ENCODE measurements at places on chromosomes 11 and 22. TPM values are rescaled to one million over a fixed set of nuclear protein-coding genes. Genes with fewer than 3 reads are reported as not detected.

DNA sequence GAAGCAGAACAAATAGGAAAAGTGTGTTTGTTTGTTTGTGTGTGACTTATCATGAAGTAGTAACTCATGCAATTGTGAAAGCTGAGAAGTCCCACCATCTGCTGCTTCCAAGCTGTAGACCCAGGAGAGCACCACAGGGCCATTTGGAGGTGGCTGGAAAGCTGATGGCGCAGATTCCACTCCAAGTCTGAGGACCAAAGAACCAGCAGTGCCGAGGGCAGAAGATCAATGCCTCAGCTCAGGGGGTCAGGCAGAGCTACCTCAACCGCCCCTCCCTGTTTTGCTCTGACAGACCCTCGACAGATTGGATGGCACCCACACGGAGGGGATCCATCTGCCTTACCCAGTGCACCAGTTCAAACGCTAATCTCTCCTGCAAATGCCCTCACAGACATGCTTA is 896.2 kb downstream of the BRD1 start:
- no peak for DNase-seq

GRCh38 chr11:128506999-128507611 is 80.3 kb downstream of the ETS1 start:
- peak; percentile 97 for DNase-seq

DNA sequence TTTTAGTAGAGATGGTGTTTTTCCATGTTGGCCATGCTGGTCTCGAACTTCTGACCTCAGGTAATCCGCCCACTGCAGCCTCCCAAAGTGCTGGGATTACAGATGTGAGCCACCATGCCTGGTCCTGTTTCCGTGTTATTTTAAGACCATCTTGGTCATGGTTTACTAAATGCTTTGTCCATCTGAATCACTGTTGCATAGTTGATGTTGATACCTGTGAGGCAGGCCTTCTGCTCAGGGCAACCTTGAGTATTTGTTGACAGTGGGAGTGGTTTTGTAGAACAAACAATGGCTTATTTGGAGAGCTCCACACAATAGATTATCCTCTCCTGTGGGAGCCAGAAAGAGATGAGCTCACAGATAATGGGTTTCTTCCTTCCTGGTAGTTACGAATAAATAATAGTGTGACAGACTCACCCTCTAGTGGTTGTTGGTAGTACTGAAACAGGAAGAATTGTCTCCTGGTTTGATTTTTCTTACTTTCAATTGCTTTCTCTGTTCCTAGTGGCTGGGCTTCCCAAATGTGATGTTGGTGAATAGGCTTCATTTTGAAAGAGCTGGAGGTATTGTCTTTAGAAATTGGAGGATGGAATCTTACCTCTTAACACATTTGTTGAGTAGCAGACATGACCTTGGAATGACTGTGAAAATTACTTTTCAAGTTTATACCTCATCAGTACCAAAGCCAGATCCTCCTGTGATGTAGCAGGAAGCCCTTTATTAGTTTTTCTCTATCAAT is 39.0 kb downstream of the CTNND1 start:
- DNase-seq = no peak

GRCh38 chr11:126337474-126338241 is 17.8 kb upstream of the ST3GAL4 start:
- DNase-seq = peak; percentile 78

GRCh38 chr11:33687733-33688479 is 12.7 kb downstream of the C11orf91 start:
- DNase-seq = no peak

DGCR6L gene
- total RNA-seq = 27.1 TPM

OR56A1 gene
- total RNA-seq = not detected
